Central memory CD8-positive, alpha-beta T cell (primary cell): ENCODE measurements at places on chromosomes 7 and 10.

GRCh38 chr10:27513451-27514191 lies 9.5 kb downstream of the RAB18 start:
- no peak for DNase-seq

DNA sequence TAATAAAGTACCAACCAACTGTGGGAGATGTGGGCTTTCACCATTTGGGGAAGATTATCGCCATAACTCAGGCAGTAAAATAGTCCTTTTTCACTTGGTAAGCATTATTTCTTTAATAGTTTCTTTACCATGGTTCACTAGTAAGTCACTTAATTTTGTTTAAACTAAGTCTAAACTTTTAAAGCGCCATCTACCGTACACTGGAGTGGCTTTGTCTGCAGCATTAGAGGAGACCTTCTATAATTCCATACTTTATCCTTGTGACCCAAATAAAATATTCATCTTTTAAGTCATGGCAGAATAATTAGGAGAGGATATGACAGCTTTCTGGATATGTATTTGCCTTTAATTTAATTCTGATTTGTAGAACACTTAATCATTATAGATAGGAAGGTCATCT lies 468.0 kb downstream of the MAGI2 start:
- no peak for DNase-seq

GRCh38 chr7:36223851-36224250 lies 70.8 kb downstream of the EEPD1 start:
- DNase-seq = no peak

GRCh38 chr7:127828843-127829500 lies 177.0 kb downstream of the SND1 start:
- DNase-seq = no peak

- DNase-seq = no peak
These were observed 122.8 kb downstream of the ZNF365 start for GRCh38 chr10:62496925-62497324.

- no peak for DNase-seq
These were observed 23.8 kb upstream of the RPA3 start for GRCh38 chr7:7742223-7742622.

- DNase-seq = no peak
These were observed 55.1 kb downstream of the LARP4B start for GRCh38 chr10:876438-876837.

GRCh38 chr10:61939902-61940301 lies 38.4 kb downstream of the ARID5B start:
- no peak for DNase-seq

- no peak for DNase-seq
These were observed 144.6 kb downstream of the ST7 start for GRCh38 chr7:117097860-117098259.

- no peak for DNase-seq
These were observed 58.7 kb downstream of the ZRANB1 start for GRCh38 chr10:125000366-125001312.

DNA sequence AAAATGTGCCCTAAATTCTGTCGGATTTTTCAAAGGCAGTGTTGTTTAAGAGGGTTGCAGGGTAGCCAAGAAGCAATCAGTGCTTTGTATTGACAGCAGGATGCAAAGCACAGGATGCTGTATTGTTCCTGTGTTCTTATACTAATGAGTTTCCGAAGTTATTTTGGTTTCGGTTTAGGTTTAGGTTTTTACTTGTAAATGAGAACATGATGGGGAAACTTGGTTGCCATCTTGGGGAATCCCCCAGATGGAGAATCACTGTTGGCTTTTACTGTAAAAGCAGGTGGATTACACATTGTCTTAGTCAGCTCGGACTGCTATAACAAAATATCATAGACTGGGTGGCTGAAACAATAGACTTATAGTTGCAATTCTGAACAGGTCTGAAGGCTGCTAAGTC lies 72.1 kb downstream of the INHBA start:
- DNase-seq = no peak

GRCh38 chr7:55160539-55160938 lies 141.7 kb downstream of the EGFR start:
- DNase-seq = no peak

DNA sequence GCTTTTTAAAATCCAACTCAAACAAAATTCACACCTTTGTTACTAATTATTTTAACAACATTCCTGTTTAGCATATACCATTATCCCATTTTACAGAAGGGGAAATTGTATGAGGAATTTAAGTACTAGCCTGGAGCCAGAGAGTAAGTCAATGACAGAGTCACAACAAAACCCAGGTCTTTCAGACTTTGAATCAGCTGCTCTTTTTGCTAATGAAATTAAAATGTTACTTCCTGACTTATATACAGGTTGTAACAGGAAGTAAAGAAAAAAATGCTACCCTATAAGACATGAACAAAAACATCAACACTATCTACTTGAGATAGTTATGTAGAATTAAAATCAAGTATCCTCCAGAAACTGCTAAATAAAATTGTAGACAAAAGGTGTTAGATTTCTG lies 82.6 kb upstream of the ASAH2 start:
- DNase-seq = no peak

GRCh38 chr10:91884536-91884935 lies 24.8 kb downstream of the FGFBP3 start:
- no peak for DNase-seq

DNA sequence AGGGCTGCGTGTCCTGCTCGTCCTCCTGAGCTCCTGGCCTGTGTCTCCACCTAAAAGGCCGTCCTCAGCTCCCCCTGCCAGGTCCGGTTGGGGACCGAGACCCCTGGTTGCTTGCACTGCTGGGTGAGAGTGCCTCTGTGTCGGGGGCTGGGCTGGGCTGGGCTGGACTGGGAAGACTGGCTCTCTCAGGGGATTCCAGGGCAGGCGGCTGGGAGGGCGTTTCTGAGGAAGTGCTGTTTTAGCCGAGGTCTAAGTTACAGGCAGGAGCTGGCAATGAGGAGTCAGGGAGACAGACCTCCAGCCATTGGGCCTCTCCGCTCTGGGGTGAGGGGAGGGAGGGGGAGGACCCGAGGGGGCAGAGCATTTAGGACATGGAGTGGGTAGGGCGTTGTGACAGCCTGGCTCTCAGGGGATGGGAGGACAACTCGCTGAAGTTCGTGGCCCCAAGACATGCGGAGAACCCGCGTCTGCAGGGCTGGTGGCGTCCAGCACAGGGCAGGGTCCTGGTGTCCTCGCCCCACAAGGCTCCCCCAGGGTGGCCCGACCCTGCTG lies 20.9 kb downstream of the FOXK1 start:
- no peak for DNase-seq

- no peak for DNase-seq
These were observed 533.0 kb upstream of the GALNT17 start for GRCh38 chr7:70598976-70599375.

- DNase-seq = no peak
These were observed 4.5 kb upstream of the GRID1 start for GRCh38 chr10:86371116-86371515.

- DNase-seq = peak; percentile 55
These were observed 37.4 kb downstream of the RASGEF1A start for GRCh38 chr10:43229208-43230061.

GRCh38 chr7:39637400-39637799 lies 14.0 kb downstream of the RALA start:
- no peak for DNase-seq

- DNase-seq = no peak
These were observed 26.1 kb upstream of the ACTR3B start for GRCh38 chr7:152733286-152733934.

DNA sequence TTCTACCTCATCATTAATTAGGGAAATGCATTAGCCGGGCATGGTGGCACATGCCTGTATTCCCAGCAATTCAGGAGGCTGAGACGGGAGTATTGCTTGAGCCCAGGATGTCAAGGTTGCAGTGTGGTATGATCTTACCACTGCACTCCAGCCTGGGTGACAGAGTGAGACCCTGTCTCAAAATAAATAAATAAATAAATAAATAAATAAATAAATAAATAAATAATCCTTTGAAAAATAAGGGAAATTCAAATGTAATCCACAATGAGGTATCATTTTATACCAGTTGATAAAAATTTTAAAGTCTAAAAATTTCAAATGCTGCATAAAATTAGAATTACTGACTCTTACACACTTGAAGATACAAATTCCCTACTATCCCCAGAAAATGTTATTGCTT lies 334.3 kb downstream of the ADK start:
- no peak for DNase-seq

DNA sequence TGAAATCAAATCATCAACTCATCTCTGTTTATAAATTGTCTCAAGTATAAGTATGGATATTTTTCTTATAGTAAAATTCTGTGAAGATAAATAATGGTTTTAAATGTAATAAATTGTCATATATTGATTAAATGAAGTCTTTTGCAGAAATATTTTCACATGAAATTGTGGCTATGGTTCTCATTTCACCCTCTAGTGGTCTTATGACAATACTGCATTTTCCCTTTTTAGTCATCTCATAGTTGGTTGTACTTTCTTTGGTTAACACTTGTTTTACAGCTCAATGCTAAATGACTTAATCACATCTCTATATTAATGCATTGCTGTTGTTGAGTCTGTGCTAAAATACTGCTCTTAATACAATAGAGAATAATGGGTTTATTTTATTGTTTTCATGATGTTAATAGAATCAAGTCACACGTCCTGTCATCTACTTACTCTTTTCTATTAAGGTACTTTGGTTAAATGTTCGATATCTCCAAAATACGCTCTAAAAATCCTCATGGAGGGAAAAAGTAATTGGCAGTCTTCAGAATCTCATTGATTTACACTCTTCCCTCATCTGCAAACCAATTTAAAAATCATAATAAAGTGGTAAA lies 38.0 kb upstream of the CACNA2D1 start:
- DNase-seq = no peak

- DNase-seq = no peak
These were observed 1.1 kb upstream of the VIM start for GRCh38 chr10:17226891-17227303.

GRCh38 chr7:44631458-44632115 lies 25.2 kb downstream of the OGDH start:
- DNase-seq = no peak

DNA sequence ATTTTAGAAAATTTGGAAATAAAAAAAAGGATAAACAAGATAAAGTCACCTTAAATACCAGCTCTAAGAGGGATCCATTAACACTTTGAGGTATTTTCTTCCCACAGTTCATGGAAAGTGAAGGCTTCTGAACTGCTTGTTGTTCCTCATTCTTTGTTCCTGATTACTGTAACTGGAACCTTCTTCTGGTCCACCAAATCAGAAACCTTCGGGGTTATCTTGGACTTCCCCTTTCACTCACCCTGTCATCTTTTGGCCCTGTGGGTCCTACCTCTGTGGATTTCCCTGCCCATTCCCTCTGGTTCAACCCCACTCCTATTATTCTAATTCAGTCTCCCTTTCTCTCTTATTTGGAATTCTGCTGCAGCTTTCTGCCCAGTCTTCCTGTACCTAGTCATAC lies 116.5 kb upstream of the PRPS1L1 start:
- DNase-seq = no peak

DNA sequence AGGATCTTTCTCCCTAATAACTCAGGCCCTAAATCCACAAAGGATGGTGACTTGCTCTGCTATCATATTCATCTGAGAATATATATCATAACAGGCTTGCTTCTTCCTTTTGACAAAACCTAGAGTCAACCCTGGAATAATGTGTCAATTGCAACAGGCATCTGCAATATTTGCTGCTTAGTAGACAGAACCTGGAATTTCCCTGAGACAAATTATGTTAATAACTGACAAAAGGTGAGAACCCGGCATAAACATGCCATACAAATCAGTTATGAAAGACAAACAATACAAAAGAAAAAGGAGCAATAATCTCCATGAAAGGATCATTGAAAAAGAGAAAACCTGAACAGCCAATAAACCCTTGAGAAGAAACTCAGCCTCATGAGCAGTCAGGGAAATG lies 114.5 kb upstream of the CDCA7L start:
- no peak for DNase-seq

DNA sequence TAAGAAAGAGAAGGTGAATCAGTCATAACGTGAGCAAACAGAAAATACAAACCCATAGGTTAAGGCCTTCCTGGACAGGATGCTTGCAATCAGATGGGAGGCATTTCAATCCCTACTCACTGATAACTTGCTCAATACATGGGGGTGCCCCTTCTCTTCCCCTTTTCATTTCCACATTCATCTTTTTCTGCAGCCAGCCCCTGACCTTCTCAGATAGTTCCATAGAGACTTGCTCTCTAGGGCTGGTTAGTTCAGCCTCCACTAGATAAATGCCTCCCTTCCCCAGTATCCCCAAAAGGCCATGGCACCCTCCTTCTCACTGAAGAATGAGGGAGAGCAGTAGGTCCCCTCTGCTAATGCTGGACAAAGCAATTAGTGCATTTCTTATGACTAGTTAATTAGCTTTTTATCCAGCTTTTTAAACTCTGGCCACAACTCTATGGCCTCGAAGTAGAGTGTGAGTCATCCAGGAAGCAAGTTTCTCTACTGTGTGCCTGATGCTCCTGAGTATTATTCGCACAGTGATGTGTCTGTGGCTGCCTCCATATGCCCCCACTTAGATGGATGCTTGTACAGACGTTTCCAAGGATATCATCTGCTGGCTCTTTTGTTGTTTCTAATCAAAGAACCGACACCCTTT lies 12.7 kb downstream of the CHN2 start:
- no peak for DNase-seq

GRCh38 chr7:4077980-4078379 lies 604.1 kb upstream of the FOXK1 start:
- DNase-seq = no peak

DNA sequence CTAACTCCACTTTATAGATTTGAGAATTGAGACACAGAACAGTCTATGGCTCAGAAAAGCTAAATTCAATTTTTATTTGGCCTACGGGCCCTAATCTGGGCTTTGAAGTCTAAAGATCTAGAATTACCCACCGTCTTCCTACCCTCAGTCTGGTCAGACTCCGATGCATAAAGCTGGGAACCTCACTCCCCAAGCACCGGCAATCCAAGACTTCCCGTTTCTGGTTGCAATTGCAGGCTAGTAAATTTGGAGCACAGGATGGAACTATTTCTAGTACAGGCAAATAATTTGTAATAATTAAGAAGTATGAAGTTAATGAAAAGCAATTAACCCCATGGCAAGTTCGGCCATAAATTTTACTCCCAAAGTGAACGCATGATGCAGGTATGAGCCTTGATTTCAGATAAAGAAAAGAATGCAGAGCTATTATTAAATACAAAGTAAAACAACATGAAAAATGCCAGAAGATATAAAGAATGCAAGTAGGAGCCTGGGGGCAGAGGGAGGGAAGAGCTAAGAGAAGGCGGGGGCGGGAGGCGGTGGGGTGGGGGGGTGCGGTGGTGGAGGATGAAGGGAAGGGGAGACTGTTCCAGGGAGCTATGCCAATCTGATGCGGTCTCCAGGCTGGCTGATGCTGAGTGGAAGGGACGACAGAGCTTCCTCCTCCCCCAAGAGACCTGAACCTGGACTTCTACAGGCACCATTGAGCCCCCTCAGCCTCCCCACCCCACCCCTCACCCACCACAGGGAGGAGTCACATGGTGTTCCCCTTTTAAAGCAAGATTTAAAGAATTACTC lies 45.1 kb downstream of the BPGM start:
- DNase-seq = no peak

- DNase-seq = no peak
These were observed at the start of gene VOPP1 for GRCh38 chr7:55572378-55573233. Gene VOPP1, minus strand, starts transcription at chr7:55572502. Its CDS starts 178 bp downstream, at chr7:55572324.

- DNase-seq = no peak
These were observed 402 bp upstream of the TMEM168 start for GRCh38 chr7:112790586-112791003.

- DNase-seq = no peak
These were observed 141.9 kb upstream of the MKI67 start for GRCh38 chr10:128268015-128268722.
